ENCODE measurements at places on chromosomes 1 and 21. TPM values are rescaled to one million over a fixed set of nuclear protein-coding genes. Genes with fewer than 3 reads are reported as not detected.

GRCh38 chr1:201570886-201571624, 32.1 kb downstream of the NAV1 start:
- no peak for DNase-seq

GRCh38 chr1:161019751-161020495, 1.0 kb downstream of the F11R start:
- DNase-seq = no peak

Gene NPPB
- not detected for total RNA-seq

Gene RYR2
- total RNA-seq = not detected

DNA sequence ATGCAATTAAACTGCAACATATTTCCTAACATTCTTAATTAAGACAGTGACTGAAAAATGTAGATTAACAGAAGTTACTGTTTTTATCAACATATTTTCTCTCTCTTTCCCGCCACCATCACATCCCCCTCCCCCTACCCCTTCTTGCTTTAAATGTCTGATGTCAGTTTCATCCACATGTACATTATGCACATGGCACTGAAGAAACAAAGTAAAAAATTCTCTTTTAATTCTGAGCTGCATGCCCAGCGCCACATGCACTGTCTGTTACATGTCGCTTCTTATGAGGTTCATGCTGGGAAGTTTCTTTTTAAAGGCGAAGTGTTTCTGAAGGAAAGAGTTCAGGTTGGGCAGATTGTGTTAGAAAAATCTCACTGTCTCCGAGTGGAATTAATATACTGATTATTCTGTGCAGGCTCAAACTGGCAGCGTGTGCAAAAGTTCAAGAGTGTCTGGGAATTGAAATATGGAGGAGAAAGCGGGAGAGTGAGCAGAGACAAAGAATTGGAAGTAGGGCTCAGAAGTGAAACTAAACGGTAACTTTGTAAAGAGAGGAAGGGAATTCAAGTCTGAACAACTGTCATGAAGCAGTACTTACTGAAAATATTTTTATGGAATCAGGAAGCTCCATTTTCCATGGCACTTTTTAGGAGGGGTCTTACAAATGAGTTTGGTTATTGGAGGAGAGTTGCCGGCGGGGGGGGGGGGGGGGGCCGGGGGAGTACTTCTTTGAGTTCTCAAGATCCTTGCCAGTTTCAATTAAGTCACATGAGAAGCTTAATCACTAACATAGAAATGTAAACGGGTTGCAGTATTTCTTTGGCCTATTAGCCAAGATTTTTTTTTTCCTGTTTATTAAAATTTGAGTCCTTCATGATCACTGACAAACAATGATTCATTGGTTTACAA, 217.6 kb downstream of the SDCCAG8 start:
- peak; percentile 47 for DNase-seq

DNA sequence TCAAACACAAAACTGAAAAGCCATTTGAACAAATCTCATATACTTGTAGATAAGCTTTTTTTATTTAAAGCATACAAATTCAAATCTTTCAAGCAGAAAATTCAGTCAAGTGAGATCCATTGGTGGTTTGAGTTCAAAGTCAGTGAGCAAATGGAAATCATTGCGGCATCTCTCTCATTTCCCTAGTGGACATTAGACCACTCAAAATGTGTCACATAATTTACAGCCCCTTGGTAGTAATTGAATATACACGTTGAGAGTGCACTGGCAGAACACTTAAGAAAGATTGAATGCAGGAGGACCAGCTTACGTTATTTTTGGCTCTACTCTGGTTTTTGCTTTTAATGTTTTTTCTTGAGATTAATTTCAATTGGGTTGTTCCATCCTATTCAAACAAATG, 633.7 kb downstream of the USP25 start:
- DNase-seq = no peak

Gene SLAMF8
- not detected for total RNA-seq

- DNase-seq = no peak
Measured at GRCh38 chr1:78833491-78833890, 173.0 kb downstream of the ADGRL4 start.

Gene LAMC2
- total RNA-seq = 0.68 TPM

- DNase-seq = no peak
Measured at GRCh38 chr1:30286241-30286987, 437.0 kb downstream of the MATN1 start.

GRCh38 chr1:27862671-27863537, 9.4 kb upstream of the THEMIS2 start:
- no peak for DNase-seq

- DNase-seq = no peak
Measured at GRCh38 chr1:26787381-26787705, 407 bp upstream of the PIGV start.

DNA sequence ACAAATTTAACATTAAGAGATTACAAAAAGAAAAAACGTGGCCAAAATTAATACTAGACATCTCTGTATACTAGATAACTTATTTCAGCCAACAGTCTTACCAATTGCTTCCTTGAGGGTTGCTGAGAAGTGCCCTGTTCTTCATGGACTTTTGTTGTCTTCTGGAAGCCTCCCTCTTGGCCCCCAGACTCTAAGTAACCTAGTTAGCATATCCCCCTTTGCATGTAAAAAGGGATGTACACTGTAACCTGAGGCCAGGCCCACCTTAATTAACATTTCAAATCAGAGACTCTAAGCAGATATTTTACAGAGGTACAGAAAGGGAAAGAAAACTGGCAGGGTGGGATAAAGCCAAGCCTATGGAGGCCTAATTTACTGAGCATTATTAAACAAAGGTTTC, 1047.3 kb downstream of the ADGRL2 start:
- DNase-seq = no peak

Gene PDE4B
- not detected for total RNA-seq

Gene AVPR1B
- not detected for total RNA-seq

DNA sequence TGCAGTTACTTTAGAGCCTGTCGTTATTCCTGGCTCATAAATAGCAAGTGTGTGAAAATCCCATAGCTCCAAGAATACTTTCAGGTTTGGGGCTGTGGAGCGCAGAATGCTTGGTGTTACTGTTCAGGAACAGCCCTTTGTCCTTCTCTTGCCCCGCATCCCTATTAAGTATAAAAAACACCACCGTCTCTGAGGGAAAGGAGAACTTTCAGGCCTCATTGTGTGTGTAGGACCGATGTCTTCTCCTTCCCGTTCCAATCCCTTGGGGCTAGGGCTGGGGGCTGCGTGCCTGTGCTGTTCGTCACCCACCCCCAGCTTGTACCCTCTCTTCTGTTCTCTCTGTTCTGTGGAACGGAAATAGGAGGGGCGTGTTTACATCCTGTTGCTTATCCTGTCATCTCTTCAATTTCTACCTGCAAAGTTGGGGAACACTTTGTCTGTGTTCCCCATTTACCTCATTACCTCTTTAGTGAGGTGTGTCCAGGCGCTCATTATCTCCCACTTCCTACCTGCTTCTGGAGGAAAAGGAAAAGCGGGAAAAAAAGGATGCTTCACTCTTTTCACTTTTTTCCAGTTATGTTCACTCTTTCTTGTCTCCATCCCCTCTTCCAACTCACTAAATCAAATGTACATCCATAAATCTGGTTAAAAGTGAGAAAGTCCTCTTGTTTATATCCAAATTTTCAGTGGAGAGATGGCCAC, 788 bp upstream of the TXNIP start:
- DNase-seq = no peak

- no peak for DNase-seq
Measured at GRCh38 chr1:82801176-82801575, 1000.4 kb downstream of the ADGRL2 start.

Gene MR1
- total RNA-seq = 10.6 TPM

Gene RUNX3
- not detected for total RNA-seq

Gene OTUD3
- total RNA-seq = 4.4 TPM

DNA sequence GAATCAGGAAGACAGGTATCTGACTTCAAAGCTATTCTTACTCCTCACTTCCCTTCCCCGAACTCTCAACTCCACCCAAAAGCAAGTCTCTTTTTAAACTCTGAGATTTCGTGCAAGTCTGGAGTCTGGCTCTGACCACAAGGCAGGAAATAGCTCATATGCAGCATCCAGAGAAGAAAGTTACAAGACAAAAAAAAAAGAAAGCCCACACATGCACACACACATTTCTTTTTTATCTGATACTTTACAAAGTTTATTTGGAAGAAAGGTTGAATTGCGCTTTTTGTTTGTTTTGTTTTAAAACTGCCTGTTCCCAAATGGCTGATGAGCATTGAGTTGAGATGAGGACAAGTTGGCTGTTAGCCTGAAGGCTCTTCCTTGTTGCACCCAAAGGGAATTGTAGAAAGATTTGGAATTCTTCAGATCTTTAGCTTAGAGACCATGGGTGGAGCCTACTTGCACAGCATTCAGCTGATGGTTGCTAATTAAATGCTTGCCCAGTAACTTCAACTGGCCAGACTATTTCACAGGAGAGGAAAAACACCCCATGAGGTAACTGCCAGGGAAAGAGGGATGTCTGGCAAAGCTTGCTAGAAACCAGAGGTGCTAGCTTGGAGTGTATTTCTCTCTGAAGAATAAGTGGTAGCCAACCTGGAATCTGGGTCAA, 490.3 kb downstream of the TTLL7 start:
- DNase-seq = no peak

DNA sequence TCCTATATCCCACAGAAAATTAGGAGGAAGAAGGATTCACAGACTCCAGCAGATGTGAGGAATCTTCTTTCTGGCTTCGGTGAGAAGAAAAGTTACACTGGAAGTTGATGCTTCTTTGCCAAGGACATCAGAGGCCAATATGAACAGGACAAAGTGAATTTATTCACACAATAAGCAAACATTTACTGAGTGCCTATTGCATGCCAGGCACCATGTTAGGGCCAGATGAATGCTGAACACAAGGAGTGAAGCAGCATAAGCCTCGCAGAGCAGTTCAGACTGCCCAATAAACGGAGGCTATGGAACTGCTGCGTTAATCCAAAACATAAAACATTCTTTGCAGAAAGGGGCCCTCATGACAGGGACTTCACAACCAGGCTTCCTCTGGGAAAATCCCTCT, 114.6 kb downstream of the LMX1A start:
- no peak for DNase-seq

DNA sequence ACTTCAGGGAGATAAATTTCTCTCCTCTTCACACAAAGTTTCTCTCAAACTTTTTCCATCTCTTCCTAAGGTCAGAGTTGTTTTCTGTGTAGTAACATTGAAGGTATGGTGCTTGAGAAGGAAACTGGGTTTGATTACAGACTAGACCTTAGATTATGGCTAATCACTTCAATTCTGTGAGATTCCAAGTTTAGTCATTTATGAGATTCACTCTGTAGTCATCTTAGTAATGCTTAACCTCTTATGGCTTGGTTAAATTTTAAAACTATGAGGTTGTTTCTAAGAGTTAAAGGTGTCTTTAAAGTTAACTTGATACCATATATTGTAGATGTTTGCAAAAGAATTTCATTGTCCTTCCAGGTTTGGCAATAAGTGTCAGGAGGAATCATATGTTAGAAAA, 1092.2 kb downstream of the KCNT2 start:
- no peak for DNase-seq

DNA sequence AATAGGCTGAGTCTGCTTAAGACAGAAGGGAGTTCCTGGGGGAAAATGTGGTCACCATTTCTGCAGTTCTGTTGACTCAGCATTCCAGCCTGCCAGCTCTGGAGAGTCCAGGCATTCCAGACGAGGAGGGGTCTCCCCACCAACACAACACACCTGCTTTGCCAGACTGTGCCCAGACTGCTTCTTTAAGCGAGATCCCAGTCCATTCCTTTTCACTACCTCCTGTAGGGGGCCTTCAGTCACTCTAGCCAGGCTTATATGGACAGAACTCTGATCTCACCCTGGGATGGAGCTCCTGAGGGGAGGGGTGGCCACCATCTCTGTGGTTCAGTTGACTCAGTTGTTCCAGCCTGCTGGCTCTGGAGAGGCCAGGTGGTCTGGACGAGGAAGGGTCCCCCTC, 48.5 kb downstream of the UBE2U start:
- DNase-seq = no peak

- DNase-seq = no peak
Measured at GRCh38 chr21:42261829-42262200, 42.9 kb downstream of the ABCG1 start.

GRCh38 chr1:30912913-30913652, 4.5 kb upstream of the SDC3 start:
- no peak for DNase-seq

Gene ACKR1
- total RNA-seq = not detected

DNA sequence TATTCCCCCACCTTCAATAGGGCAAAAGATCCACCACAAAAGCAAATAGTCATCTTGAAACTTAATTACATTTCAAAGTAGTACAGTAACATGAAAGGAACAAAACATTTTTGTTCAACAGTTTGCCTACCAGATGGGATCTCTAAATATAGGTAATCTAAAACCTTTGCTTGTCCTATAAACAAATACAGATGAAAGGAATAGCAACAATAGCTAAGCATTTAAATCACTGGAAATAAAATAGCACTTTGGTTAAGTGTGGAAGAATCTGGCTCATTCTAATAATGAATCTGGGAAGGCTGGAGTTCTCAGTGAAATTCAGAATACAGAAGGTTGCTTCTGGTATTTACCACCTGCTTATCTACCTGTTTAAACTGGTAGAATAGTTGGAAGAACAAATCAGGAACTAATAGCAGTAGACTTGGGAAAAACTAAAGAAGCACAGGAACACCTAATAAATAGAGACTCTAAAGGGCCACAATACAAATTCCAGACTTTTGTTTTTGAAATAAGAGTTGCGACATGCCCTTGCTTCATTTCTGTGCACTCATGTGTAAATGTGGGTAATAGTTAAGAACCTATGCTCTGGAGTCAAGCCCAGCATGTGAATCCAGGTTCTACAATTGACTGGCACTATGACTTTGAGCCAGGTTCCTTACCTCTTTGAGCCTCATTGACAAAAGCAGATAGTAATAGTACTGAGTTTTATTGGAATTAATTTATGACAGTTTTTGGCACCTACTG, 2.3 kb upstream of the LYPLAL1 start:
- DNase-seq = no peak

DNA sequence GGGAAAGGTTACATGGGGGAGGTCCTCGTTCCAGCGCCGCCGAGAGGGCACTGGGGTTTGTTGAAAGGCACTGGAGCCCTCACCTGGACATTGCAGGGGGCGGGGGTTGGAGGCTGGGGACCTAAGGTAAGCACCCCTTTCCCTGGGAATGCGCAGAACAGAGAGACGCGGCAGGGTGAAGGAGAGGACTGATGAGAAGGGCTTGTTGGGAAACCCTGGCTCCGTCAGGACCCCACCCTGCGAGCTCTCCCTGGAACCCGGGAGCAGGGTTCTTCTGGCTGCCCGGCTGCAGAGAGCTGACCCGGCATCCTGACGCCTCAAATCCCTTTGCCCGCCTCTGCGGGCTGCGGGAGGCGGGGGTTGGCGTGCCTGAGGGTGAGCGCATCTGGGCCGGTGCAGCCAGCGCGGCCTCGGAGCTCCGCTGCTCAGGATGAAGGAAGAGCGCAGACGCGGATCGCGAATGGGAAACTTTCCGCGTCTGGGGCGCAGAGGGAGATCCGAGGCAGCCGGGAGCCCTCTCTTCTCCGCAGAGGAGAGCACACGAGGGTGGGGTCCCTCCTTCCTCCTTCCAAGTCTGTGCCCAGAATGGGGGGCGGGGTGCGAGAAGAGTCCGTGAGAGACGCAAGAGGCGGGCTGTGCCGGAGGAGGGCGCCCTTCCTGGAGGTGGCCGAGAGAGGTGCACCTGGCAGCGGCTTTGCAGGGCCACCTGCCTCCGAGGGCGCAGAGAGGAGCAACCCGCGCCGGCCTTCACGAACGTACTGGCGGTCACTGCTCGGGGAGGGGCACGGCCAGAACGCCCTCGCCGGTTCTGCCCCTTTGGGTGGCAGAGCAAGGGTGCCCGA, 2.4 kb downstream of the IGSF21 start:
- DNase-seq = peak; percentile 79

- no peak for DNase-seq
Measured at GRCh38 chr1:33021567-33022431, 14.9 kb downstream of the AK2 start.

Measured in G401 (cell line).